D721Med (cell line): ENCODE measurements at places on chromosomes 13 and 19.

DNA sequence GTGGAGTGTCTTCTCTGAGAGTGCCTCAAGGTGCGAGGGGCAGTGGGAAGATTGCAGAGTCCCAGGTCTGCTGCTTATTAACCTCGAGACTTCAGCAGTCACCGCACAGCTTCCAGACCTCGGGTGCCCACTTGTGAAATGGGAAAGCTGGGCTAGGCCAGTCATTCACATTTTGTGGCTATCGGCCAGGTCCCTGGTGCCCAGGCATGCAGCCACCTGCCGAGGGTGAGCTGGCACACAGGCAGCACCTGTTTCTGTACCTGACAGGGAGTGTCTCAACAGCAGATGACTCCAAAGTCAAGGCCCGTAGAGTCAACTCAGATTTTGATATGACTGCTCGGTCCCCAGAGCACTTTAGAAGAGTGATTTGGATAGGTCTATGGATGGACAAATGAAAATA is 21.9 kb downstream of the UQCRFS1 start:
- no peak for DNase-seq

GRCh38 chr19:29285878-29286277 is 72.9 kb upstream of the UQCRFS1 start:
- no peak for DNase-seq

DNA sequence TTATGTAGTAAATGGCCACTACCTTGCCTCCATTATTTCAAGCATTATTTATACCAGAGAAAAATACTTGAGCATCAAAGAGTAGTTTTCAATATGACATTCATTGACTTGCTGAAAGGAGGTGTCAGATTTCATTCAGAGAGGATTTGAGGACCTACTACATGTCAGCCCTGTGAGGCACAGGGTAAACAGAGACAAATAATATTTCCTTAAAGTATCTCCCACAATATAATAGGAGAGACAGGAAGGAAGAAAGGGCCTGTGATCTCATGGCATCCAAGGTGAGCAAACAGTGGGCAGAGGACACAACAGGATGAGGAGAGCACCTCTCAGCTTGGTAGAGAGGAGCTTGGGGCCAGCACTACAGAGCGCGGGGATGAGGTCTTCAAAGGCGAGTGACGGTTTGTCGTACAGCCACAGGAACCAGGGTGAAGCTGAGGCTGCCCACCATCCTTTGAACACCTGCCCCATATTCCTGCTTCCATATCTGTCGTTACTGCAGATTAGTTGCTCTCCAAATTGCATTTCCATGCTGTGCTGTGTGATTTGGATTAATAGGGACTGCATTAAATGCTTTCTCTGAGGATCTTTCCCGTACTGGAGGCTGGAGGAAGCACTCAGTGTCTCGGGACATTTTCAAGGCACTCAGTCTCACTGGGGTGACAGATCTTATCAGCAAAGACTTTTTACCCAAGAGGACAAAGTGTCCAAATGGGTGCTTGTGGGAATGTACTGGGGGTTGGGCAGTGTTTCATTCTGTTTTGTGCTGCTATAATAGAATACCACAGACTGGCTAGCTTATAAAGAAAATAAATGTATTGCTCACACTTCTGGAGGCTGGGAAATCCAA is 59.2 kb downstream of the GJA3 start:
- no peak for DNase-seq

- no peak for DNase-seq
Observed at GRCh38 chr13:107518292-107518691, 697.0 kb downstream of the LIG4 start.

GRCh38 chr19:45443462-45444317 is 20.0 kb upstream of the ERCC1 start:
- peak; percentile 89 for DNase-seq

DNA sequence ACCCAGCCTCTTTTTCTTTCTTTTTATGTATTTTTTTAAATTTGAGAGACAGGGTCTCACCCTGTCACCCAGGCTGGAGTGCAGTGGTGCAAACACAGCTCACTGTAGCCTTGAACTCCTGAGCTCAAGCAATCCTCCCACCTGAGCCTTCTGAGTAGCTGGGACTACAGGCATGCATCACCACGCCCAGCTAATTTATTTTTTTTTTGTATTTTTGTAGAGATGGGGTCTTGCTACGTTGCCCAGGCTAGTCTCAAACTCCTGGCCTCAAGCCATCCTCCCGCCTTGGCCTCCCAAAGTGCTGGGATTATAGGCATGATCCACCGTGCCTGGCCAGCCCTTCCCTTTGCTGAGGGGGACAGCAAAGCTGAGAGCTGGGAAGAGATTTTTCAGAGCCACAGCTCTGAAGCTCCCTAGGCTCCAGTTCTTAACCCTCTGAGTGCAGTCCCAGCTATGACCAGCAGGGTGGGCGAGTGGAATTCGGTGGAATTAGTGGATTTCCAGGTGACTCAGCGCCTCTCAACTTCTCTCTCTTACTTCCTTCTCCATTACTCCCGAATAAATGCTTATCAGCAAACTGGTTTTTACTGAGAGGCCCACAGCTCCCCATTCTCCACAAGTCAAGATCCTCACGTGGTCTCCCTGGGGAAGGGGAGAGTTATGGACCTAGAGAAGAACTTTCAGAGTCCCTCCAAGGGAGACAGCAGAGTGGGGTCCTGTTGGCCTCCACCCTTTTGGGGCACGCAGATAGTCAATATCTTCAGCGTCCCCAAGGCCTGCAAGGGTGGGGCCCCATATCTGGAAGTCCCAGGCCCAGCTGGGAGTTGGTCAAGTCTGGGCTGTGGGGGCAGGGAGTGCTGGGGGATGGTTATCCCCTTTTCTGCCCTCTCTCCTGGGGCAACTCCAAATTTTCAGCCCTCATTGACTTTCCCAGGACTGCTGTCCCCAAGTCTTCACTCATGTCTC is 1.2 kb downstream of the BLVRB start:
- no peak for DNase-seq

- no peak for DNase-seq
Observed at GRCh38 chr19:51347209-51347928, 5.4 kb upstream of the VSIG10L start.

GRCh38 chr13:21568854-21569253 is 35.1 kb downstream of the MICU2 start:
- DNase-seq = no peak

- no peak for DNase-seq
Observed at GRCh38 chr13:79245937-79246577, 160.0 kb downstream of the RBM26 start.

DNA sequence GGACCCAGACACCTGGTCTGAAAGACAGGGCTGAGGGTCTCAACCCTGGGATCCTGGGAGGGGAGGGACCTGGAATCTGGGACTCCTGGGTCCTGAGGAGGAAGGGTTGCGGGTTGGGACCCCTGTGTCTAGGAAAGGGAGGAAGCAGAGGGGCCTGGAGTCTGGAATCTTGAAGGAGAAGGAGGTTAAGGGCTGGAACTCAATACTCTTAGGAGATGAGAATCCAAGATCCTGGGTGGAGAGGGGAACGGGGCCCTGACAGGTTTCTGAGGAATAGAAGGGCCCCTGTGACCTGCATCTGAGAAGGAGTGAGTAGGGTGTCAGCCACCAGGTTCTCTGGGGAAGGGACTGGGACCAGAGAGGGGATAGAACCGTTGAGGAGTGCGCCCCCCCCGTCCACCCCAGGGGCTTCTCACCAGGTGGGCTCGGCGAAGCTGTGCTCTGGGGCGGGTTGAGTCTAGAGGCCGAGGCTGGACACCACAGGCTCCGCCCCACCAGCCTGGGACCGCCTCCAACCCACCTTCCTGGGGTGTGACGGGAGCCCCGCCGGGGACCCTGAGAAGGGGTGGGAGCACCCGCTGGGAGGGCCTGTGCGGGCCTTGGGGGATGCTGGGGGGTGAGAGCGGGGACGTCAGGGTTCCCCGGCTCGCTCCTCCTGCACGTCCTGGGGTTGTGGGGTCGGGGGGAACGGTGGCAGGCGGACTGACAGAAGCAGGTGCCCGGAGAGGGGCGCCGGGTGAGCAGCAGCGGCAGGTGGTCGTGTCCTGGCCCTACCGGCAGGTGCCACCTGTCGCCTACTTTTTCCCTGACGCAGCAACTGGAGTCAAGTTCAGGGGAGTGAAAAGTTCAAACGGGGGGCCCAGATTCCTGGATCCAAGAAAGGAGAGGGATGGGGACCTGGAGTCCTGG is at the start of gene MAMSTR:
TSS of gene MAMSTR (minus strand) at position 463 of the 909 bp plus-strand sequence. CDS start 694 bp downstream, outside the sequence.
- DNase-seq = no peak

DNA sequence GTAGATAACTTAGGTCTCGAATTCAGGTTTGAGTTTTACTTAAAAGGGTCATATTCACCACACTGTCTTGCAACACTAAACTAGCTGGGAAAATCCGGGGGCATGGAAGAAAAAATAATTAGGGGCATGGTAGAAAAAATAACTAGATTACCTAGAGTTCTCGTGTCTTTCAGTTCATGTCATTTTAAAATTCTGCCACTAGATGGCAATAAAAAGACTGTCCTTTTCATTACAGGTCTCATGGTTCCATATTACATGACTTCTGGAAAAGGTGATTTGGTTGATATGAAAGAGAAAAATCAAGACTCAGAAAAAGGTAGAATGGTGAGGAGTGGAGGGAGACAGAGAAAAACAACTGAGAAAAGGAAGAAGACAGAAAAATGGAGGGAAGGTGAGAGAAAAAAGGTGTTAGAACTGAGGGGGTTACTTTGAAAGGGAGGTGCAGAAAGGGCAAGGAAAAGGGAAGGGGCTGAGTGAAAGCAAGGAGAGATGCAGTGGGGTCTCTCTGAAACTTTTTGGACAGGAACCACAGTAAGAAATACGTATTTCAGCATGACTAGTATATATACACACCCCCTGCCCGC is 299.0 kb downstream of the KLF12 start:
- DNase-seq = no peak

- no peak for DNase-seq
Observed at GRCh38 chr19:2027361-2027760, 11.8 kb upstream of the BTBD2 start.

DNA sequence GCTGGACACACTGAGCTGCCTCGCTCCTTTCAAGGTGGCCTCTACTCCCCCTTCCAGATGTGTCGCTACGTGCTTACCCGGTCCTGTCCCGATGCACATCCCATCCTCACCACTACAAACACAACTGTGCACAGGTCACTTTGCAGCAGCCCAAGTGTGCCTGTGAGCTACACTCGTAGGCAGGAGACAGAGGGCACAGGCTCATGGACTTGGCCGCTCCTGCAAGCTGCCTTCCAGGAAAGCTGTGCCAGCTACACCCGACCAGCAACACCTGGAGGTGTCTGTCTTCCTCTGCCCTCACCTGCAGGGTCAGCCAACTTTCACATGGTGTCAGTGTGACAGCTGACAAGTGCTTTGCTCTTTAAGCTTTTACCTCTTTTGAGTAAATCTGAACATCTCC is 15.4 kb downstream of the CARS2 start:
- DNase-seq = no peak

DNA sequence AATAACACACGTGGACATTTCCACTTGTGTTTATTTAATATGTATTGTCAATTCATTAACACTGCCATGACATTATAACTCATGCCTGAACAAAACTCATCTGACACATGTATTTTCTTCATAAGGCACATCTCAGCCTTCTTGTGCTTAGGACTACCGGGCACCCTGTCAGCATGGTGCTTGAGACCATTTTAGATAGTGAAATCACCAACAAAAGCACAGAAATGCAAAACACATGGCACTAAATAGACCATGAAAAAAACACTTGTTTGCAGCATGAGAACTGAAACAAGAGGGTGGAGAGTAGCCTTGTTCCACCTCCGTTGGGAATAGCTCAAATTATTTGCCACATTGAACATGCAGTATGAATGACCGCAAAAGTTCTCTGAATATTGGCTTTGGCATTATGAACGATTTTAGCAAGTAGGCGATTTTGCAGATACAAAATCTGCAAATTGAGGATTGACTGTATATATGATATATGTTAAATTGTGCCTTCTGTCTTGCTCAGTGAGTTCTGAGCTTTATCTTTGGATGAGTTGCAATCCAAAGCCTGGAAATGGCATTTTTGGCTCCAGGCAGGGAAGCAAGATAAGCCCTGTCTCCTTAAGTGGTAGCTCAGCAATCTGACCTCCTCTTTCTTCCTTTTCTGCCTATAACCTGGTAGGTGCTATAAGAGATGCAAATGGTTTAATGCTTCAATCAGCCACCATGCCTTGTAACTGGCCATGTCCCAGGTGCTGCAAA is 328.2 kb downstream of the HS6ST3 start:
- no peak for DNase-seq

- DNase-seq = no peak
Observed at GRCh38 chr13:94556041-94556440, 39.9 kb downstream of the TGDS start.

DNA sequence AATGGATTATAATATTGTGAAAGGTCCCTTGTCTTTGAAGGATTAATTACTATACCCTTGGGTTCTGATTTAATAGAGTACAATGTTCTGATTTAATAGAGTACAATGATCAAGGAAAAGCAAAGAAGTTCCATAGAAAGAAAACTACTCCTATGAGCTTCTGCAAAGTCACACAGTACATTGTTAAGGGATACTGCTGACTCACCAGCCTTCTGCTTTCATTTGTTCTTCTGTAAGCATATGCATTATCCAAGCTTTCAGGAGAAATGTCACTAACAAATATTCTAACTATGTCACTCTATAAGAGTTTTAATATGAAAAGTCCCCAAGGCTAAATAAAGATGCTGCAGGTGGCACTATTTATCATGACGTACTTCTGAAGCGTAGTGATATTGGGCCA is 396.7 kb downstream of the RFC3 start:
- no peak for DNase-seq

DNA sequence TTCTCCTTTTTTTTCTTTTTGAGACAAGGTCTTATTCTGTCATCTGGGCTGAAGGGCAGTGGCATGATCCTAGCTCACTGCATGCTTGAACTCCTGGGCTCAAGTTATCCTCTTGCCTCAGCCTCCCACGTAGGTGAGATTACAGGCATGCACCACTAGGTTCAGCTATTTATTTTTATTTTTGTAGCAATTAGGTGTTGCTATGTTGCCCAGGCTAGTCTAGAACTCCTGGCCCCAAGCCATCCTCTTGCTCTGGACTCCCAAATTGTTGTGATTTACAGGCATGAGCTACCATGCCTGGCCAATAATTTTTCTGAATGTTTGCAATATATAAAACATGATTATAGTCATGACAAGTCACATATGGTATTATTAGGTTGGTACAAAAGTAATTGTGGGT is 161.1 kb upstream of the ATXN8OS start:
- no peak for DNase-seq

- DNase-seq = no peak
Observed at GRCh38 chr19:17522988-17523872, 11.8 kb downstream of the PGLS start.
